ENCODE measurements at places on chromosomes 1 and 21.

- DNase-seq, result no peak
Measured at GRCh38 chr1:116971965-116972673, 29.4 kb upstream of the CD101 start.

DNA sequence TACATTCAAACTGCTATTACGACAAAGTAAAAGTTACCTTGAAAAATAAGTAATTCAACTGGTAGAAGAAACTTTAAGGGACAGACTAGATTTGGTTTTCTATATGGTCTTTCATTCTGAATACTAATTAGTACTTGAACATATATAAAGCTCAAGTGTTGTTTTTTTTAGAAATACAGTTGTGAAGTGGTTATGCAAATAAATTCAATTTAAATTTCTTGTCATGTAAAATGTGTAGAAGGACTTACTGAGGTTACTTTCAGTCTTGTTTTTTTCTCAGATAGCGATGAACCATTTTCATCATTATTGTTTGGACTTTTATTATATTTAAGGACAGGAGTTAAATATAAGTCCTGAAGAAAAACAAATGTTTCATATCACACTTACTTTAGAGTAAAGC, 24.4 kb downstream of the HS2ST1 start:
- no peak for DNase-seq

GRCh38 chr1:111736548-111737215, 2.5 kb downstream of the INKA2 start:
- no peak for DNase-seq

GRCh38 chr1:202101184-202101583, 21.5 kb upstream of the GPR37L1 start:
- DNase-seq, result no peak
